ENCODE measurements at places on chromosomes 7 and 10.

DNA sequence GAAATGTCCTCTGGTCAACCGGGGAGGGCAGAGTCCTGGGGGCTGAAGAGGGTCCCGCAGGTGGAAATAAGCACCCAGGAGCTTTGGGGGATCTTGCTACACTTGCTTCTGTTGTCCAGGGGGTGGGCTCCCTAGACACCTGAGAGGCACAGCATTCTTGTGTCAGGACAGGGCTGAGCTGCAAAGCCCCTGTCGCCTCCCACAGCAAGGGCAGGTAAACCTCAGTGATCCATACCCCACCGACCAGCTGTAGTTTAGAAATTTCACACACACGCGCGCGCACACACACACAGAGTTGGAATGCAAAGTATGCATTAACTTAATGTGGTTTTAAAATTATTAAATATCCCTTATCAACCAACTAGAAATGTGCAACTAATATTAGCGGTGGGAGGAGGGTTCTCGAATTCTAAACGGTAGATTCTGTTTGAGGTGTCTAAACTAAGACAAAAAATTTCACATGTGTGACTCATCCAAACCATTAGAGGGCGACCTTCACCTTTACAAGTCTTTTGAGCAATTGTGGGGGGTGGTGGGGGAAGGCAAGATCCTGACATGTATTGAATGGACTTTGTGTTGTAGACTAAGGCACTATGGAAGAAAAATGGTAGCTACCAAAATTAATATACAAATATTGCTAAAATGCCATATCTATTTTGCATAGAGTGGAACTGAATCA is 34.3 kb upstream of the PTF1A start:
- DNase-seq: no peak

GRCh38 chr7:66344166-66344565 is 139.0 kb downstream of the TPST1 start:
- no peak for DNase-seq

DNA sequence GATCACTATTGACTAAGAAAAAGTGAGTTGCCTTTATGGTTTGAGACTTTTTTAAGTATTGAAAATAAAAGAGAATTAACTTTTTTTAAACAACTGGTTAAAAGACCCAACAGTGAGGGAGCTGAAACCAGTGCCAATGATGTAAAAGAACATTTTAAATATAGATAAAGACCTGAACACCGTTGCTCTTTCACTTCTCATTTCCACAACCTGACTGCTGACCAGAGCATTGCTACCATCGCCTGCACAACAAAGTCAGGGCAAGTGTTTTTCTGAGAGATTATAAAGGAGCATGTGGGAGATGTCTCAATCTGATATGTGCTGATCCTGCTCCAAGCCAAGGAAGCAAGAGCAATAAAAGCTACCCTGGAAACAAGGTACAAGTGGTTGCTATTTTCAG is 34.7 kb downstream of the IMMP2L start:
- no peak for DNase-seq

- no peak for DNase-seq
Observed at GRCh38 chr7:13457790-13458189, 531.7 kb downstream of the ETV1 start.

DNA sequence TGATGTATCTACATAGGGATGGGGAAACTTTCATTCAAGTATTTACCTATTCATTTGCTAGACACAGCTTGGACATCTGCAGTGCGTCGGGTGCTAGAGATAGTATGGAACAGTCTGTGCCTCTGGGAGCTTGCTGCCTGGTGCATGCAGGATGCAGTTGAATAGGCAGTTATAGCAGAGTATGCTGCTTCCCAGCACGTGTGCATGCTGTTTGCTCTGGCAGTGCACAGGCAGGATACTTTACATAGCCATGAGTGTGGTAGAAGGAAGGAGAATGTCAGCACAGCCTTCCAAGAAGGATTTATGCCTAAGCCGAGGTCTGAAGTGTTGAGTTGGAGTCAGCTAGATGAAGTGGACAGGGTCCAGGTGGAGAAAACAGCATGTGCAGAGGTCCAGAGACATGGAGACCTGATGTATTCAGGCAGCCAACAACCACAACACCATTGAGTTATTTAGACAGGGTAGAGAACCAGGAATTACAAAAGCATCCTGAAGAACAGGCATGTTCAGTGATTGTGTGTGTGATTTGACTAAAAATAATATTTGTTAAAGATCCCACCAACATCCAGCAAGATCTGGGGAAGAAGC is 8.1 kb downstream of the MAP3K8 start:
- no peak for DNase-seq

- DNase-seq: no peak
Observed at GRCh38 chr10:106320876-106321275, 843.6 kb downstream of the SORCS1 start.

DNA sequence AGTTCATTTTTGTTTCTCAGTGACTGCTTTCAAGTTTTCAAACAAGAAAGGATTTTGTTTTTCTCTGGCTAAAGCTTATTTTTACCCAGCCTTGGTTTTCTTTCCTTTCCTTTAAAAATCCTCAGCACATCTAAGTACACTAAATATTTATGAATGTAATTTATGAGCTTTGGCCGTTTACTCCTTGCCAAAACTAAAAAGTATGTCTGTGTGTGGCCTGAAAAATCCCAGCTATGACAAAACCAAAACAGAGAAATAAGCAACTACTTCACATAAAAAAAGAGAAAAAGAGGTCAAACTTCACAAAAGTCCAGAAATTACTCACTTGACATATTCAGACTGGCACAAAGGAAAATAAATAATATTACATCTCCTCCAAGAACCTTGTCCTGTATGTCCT is 365.1 kb upstream of the NFE2L3 start:
- no peak for DNase-seq

GRCh38 chr10:29081951-29082685 is 206.8 kb upstream of the LYZL1 start:
- no peak for DNase-seq

DNA sequence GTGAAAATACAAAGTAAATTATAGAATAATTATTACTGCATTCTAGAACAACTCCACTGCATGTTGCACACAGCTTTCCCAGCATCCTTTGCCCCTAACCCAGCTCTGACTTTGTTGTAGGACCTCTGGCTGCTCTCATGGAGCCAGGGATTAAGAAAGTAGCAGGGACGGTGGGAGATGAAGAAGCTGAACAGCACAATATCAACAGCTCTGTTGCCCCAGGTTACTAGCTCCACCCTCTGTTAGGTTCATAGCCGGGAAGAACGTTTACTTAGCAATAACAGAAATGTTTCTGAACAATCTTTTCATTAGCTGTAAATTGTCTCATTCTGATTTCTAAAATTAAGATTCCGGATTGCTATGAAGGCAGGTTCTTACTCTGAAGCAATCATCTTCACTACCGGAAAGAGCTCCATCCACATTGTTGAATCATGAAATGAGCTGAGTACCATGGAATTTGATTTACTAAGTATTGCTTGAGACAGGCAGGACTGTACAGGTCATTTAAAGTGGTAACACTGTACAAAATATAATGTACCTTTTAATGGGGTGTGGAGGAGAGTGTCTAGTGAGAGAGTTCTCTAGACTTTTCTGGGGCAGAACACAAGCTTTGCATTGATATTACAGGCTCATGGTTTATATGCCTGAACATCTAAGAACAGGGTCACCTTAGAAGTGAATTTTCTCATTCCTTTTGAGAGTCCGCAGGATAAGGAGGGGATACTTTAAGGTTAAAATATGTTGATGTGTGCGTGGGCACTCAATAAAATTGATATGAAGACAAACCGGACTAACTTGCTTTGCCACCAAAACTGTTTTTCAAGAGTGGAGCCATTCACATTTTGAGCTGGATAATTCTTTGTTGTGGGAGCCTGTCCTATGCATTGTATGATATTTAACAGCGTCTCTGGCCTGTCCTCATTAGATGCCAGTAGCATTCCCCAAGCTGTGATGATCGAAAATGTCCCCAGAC is 20.8 kb upstream of the RAB18 start:
- no peak for DNase-seq

DNA sequence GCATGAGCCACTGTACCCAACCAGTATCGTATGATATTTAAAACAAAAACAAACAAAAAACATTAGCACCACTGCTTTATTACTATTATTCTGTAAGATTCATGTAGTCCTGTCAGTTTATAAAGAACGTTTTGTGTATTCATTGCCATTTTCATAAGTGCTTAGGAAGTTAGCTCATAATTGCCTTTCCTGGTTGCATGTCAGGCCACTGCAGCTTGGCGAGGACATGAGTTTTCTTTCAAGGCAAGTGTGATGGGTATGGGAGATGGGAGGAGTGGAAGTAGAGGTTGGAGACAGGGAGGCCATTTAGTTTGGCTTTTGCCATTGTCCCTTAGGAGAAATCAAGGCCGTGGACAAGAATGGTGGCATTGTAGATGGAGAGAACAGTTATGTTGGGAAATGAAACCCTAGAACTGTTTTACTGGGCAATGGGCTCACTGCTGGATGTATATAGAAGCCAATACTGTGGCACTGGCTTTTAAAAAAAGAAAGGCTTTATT is 48.9 kb downstream of the TYW1 start:
- DNase-seq: no peak

DNA sequence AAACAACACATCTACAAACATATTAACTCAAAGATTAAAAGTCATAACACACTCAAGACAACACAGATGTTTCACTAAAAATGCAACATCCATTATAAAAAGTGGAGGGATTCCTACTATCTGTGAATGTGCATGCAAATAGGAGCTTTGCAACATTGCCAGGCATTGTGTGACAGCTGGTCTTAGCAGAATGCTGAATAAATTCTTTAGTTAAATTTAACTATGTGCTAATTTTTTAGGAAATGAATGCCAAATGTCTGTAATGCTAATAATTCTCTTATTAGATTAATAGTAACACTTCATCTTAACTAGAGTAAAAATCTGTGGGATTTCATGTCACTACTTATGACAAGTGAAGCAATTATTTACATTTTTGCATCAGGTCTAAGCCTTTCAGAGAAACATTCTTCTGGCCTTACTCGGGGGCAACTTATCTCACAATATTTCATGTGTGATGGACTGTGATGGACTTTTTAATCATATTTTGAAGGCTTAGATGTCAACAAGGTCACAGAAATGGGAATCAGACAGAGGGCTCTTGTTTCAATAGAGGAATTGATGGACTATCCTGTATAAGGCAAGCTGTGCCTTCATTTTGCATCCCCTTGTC is 524.6 kb upstream of the KCND2 start:
- DNase-seq: no peak

- no peak for DNase-seq
Observed at GRCh38 chr10:31074722-31075086, 43.0 kb upstream of the ZNF438 start.

DNA sequence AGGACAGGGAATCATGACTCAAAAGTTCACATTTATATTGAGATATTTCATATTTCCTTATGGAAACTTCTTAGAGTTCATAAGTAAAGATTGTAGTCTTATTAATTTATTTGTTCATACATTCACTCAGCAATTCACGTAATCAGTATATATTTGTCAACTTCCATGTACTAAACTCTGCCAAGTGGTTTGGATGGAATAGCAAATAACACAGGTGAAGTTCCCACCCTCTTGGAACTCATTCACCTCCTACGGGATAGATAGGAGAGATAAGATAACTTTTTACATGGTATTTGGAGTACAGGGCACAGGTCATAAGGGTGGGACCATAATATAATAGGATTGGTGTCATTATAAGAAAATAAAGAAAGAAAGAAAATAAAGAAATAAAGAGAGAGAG is 234.0 kb downstream of the CDC14C start:
- DNase-seq: no peak

DNA sequence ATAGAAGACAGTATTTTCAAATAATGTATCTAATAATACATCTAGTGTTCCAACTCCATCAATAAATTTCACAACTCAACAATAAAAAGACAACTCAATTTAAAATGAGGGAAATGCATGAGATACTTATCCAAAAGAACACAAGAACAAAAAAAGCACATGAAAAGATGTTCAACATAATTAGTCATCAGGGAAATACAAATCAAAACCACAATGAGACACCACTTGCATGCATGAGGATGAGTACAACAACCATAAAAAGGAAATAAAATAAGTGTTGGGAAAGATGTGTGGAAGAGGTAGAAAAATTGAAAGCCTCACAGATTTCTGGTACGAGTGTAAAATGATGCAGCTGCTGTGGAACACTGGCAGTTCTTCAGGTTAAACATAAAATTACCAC is 111.6 kb upstream of the PTPRZ1 start:
- no peak for DNase-seq

- no peak for DNase-seq
Observed at GRCh38 chr7:103914147-103914899, 75.1 kb downstream of the RELN start.

DNA sequence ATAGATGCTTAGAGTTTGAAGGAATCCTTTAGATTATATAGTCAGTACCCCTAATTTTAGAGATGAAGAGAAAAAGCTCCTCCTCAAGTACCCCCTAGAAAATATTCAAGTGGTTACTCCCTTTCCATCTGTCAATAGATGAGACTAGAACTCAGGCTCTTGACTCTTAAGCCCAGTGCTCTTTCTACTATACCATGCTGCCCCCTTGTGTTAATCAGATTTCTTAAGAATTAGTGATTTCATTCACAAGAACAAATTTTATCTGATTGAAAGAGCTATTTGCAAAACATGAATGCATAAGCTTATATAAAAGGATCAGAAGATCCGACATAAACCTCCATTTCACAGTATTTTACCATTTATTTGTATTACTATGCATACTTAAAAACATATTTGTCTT is 179.3 kb downstream of the TFEC start:
- DNase-seq: peak; percentile 58

DNA sequence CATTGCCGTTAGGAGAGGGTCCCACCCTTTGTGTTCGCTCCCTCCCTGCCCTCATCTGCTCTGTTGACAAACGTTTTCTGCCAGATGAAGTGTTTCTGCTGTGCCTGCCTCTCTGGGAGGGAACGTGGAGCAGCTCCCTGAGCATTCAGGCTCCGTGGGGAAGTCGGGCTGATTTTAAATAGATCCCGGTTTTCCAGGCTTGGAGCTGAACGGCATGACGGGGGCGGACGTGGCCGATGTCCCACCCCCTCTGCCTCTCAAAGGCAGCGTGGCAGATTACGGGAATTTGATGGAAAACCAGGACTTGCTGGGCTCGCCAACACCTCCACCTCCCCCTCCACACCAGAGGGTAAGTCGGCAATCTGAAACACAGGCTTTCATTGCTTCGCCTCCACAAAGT is 101.9 kb upstream of the NPS start:
- no peak for DNase-seq

DNA sequence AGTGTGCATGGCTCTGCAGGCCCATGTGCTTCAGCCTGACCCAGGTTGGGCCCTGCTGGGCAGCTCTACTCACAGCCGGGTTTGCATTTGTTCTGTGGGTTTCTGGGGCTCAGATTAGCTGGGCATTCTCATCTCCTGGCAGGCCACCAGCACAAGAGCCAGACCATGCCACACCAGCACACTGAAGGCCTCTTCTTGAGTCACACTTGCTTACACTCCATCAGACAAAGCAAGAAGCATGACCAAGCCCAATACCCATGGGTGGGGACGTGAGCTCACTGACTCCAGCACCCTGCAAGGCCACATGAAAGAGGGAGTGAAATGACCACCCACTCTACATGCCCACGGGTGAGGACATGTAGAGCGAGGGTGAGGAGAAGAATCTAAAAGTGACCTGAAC is 257.8 kb upstream of the PPP2R2D start:
- DNase-seq: no peak

- no peak for DNase-seq
Observed at GRCh38 chr10:110650265-110650668, 6.1 kb downstream of the RBM20 start.

- no peak for DNase-seq
Observed at GRCh38 chr10:34177445-34177844, 637.7 kb downstream of the PARD3 start.

- DNase-seq: no peak
Observed at GRCh38 chr10:71502851-71503250, 106.1 kb downstream of the CDH23 start.

GRCh38 chr10:35570397-35570796 is 34.7 kb upstream of the GJD4 start:
- DNase-seq: no peak
